GOT3 (cell line): ENCODE measurements at places on chromosomes 3 and 15.

GRCh38 chr15:64163659-64164362, 989 bp upstream of the PPIB start:
- no peak for DNase-seq

DNA sequence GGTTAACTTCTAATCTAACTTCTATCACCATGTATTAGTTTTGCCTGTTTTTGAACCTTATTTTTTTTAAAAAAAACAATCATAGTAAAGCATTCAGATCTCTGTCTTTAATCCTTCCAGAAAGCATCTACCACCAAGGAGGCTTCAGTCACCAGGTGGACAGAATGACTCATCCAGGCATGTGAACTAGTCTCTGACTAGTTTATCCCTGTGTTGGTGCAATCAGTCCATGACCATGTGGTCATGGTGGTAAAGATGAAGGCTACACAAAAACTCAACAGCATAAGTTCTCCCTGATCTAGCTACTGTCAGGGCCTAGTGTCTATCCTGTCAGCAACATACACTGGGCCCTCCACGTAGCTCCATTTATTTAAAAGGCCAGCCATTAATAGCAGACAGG, 750.6 kb downstream of the AGBL1 start:
- no peak for DNase-seq

GRCh38 chr15:94027581-94027980, 203.8 kb upstream of the MCTP2 start:
- no peak for DNase-seq

DNA sequence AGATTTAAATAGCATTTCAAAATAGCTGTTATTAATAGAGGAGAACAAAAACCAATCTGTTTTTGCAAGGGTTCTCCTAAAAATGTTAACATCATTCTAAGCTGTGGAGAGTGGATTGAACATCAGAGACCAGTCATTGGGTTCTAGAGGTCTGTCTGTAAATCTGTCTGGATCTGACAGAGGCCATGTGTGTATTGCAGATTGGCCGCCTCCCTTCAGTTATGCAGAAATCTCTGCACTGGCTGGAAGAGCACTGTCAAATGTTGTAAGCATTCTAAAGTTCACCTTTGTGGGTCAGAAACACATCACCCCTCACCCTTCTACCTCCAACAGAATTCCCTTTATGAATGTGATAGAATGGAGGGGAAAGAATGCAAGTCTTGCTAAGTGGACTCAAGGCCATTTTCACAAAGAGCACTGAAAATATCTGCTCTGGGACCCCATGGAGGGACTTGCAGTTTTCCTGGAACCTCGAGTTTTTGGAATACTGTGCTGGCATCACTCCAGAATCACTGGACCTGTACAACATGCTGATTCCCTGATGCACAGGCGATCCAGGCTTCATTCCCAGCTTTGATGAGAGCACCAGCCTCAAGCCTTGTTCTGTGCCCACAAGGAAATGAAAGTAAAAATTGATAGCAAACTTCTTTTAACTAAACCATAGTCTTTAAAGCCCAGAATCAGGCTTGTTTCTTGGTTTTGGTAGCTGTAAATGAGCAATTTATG, 8.4 kb downstream of the FAM81A start:
- DNase-seq = no peak

- DNase-seq = no peak
These were observed 157.5 kb upstream of the RGMA start for GRCh38 chr15:93246266-93247242.

- no peak for DNase-seq
These were observed 273.5 kb downstream of the FAM43A start for GRCh38 chr3:194959217-194959616.

DNA sequence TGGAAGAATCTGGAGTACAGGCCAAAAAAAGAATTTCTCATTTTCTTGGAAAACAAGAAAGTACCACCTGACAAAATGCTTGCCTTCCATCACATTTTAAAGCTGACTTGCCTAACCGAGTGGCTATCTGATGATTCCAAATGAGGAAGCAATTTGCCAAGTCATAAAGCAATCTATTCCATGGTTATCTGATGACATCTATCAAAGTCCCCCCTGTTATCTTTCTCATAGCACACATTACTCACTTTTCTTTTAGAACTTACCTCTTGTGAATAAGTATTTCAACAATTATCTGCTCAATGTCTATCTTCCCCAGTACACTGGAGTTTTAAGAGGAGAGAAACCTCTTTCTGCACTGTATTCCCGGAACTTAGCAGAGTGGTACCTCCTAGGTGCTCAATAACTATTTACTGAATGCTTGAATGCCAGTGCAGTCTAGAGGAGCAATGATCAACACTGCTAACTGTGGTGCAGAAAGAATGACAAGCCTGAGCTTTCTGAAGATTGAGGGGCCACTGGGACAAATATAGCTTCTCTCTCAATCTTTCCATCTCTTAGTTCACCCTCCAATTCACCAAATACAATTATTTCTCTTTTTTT, 186.3 kb upstream of the ATP11B start:
- no peak for DNase-seq

DNA sequence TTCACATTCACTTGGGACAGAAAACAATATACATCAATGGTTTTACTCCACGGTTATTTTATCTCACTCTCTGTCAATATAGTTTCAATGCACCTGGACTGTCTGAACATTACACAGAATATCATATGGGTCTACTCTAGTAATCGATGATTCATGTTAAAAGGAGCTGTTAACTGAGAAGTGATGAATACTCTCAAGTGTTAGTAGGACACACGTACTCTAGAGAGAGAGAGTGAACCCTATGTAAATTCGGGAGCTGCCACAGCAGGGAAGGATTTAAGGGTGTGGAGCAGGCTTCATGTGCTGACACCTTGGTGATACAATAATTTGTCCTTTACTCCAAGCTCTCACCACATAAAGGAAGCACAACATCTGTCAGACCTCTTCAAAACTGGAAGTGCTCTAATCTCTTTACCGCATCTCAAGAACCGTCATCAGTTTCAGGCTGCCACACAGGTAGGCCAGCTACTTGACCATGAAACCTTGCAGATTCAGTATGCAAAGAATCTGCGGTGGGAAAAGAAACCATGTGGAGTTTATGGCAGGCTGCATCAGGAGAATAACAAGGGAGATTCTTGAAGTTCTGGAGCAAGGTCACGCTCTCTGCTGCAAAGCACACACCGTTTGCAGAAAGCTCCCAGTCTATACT, 199.2 kb upstream of the TMC3 start:
- DNase-seq = no peak

DNA sequence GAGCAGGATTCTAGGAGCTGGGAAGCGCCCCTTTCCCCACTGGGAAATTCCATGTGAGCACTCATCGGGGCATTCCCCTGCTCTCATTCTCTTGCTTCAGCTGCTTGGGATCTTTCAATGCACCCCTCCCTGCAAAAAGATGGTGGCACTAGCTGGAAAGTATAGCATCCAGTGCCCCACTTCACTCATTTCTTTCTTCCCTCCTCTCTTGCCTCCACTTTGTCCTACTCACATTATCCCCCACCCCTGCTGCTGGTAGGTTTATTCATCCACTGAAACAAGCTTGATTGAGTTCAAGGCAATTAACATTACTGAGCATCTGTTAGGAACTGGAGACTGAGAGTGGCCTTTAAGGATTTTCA, 84.8 kb upstream of the LIMD1 start:
- no peak for DNase-seq

DNA sequence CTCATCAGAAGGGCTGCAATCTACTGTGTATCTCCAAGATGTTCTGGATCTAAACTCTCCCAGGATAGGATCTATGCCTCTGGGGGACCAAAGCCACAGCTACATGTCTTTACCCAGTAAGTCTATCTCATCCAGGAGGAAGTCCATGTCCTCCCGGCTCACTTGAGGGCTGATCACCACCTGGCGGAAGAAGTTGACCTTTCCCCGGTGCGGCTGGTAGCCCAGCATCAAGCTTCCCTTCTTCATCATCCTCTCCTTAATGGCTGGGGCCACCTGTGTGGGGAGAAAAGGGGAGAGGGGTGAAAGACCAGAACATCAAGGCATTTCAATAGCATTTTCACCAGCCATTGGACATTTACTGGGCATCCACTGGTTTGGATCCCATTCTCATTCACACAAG, 121.7 kb downstream of the TGFBR2 start:
- no peak for DNase-seq
